ENCODE measurements at places on chromosomes 1 and 21.

- DNase-seq, result no peak
Observed at GRCh38 chr1:210236386-210236839, 3.8 kb downstream of the SERTAD4 start.

DNA sequence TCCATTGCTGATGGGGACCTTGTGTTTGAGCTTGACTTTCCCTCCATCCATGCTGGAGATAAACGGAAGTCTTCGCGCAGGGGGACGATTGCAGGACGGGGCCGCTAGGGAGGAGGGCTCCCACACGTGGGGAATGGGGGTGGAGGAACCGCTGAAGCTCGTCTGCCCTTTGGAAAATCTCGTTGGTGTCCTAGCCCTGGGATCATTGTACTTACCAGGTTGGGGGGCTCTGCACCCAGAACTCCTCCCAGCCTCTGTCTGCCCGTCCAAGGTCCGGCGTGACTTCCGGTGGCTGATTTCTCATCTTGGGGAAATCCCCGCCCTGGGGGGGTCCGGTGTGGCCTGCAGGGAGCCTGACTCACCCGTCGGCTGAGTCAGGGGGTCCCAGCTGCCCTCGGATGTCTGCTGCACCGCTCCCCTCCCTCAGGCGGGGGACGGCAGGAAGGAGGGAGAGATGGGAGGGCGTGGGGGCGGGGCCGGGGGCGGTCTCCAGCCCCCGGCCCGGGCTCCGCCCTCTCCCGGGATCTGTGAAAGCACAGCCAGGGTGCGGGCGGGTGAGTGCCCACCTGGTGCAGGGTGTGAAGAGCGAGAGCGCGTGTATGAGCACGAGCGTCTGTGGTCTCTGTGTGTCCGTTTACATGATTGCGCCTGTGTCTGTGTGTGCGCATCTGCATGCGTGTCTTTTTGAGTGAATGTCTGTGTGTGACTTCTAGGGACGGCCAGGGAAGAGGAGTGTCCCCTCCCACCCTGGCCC lies 35.8 kb downstream of the PIK3CD start:
- no peak for DNase-seq

- no peak for DNase-seq
Observed at GRCh38 chr1:111190931-111191451, 9.5 kb downstream of the DENND2D start.

GRCh38 chr1:38953433-38953860 lies 11.8 kb upstream of the RHBDL2 start:
- no peak for DNase-seq

DNA sequence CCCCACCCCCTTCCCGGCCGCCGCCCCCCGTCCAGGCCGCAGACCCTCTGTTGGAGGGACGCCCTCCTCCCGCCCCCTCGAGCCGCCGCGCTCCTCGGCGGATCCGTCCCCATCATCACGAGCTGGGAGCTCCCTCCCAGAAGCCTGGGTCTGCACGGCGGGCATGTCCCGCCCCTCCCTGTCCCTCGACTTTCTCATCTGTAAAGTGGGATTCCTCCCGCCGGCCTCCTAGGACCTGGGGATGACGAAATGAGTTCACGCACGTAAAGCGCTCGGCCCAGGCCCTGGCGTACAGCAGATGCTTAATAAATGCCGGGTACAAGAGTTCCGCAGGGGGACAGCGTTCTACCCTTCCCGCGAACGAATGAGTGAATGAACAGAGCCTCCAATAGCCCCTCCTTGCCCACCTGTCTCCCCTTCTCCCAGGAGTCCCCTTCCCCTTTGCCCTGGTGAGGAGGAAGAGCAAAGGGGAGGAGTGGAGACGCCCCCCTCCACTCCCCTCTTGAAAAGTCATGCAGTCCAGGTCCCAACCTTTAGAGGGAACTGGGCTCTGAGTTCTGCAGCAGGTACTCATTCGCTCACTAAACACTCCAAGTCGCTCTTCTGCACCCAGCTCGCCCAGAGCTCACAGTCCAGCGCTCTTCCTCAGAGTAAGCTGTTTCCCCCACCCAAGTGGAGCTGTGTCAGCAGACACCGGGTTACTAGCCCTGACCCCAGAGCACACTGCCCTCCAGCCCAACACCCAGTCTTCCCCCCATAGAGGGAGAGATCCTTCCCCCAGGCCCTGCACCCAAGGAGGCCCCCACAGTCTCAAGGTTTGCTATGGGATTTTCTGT lies 16.8 kb downstream of the RAP1GAP start:
- DNase-seq, result no peak

DNA sequence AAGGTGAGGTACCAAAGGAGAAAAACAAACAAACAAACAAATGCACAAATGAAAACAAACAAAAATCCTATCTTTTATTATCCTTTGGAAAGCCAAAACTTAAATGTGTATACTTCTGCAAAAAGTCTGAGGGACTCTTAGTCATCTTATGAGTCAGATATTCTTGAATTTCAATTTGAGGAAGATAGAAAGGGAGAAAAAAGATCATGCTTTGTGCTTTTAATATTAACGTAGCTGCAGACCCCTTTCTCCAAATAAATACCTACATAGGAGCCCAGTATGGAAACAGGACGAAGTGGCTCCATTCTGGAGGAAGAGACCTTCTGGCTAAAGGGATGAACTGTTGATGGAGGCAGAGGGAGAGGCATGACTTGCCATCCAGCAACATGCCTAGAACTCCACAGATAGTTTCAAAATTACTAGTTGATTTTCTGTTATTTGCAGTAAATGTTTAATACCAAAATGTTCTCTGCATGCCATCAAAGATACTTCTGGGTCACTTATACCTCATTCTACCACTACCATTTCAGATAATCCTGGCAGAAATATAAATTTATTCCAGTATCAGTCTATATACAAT lies 25.4 kb downstream of the NUP210L start:
- no peak for DNase-seq

GRCh38 chr1:179287946-179288345 lies 5.7 kb upstream of the SOAT1 start:
- DNase-seq, result no peak

DNA sequence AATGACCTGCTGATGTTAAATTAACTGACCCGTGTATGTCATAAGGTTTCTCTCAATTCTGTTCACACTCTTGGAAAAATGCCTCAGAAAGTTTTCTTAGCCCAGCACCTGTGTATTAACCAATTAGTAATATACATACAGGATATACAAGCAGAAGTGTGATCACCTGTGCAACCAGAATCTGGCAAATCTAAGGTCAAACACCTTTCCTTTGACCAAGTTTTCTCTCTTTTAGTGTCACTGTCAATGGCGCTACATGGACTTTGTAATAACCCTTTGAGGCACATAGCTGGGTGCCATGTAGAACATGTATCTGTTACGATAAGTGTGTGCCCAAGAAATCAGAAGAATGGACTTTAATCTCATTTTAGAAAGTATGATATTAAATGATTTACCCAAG lies 1.1 kb downstream of the NCSTN start:
- DNase-seq, result no peak

- DNase-seq, result no peak
Observed at GRCh38 chr1:155104605-155105534, 22.8 kb upstream of the EFNA1 start.

DNA sequence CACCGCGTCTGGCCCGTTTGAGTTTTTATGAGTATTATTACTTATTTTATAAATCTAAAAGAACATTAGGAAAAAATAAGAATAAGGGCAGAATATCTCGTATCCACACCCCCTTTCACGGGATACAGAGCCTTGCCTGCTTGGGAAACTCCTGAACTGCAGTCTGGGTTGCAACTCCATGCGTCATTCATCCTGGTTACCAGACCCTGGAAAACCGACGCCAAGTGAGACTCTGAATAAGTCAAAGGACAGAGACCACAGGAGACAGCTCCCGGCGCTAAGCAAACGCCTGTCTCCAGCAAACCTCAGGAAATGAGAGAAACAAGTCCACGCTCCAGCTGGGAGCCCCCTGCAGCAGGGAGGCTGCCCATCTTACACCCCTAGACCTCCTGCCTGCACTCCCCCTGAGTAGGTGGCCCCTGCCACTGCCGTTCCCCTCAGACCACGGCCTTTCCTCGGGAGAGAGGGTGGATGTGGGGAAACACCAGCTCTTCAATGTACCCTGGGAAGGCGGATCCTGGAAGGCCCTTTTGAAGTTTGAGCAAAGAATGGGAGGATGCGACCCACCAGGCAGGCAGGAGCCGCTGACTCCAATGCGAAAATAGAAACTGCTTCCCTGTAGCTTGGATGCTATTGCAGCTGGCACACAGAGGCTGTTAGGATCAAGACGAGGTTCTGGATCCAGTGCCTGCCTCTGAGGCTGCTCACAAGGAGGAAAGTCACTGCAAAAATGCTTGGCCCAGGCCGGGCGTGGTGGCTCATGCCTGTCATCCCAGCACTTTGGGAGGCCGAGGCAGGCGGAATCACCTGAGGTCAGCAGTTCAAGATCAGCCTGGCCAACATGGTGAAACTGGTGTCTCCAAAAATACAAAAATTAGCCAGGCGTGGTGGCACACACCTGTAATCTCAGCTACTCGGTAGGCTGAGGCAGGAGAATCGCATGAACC lies 37.7 kb upstream of the GPR157 start:
- DNase-seq, result no peak

- no peak for DNase-seq
Observed at GRCh38 chr1:115781343-115781742, 12.8 kb upstream of the CASQ2 start.

DNA sequence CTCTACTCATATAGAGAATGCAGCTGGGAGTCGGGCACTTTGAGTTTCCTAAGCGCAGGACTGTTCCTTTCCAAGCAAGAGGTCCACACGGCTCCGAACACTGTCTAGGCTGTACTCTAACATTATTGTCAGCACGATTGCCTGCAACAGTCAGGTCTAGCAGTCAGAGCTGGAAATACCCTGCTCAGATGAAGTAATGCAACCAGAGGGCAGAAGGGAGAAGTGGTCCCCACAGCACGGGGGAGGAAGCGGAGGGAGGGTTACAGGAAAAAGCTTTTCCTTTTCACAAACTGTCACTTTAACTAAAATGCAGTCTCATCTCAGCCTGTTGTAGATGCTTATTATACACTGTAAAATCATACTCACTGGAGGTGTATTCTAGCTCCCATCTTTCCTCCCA lies 98.9 kb upstream of the SLC44A3 start:
- no peak for DNase-seq

DNA sequence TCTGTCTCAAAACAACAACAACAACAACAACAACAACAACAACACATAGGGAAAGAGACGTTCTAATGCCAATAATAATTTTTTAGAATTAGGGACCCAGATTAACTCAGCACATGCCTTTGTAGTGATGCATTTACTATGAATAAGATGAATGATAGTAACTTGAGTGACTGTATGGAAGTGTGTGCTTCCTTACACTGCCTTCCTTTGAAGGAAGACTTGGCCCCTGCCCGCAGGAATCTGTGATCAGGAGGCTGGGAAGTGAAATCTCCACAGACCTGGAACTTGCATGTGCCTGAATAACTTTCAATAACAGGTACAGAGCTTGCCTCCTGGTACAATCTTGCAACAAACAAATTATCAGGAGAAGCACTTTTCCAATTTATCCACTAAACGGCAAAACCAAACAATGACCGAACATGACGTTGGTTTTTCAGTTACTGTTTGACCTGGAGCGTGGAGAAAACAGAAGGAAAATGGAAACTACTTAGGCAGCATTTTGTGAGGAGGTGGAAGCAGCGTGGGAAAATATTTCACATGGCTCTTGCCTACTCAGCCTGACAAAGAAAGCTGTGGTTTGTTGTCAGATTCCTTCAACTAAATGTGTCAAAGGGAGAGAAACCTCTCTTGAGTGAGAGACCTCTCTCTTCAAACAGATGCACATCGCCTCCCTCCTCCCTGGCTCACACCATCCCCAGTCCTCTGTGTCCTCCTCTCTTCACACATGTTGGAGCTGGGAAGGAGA lies 10.1 kb upstream of the ABCA4 start:
- no peak for DNase-seq

GRCh38 chr1:224825525-224826000 lies 103.9 kb upstream of the DNAH14 start:
- no peak for DNase-seq

GRCh38 chr1:42439940-42440339 lies 15.9 kb downstream of the ZMYND12 start:
- DNase-seq, result no peak

DNA sequence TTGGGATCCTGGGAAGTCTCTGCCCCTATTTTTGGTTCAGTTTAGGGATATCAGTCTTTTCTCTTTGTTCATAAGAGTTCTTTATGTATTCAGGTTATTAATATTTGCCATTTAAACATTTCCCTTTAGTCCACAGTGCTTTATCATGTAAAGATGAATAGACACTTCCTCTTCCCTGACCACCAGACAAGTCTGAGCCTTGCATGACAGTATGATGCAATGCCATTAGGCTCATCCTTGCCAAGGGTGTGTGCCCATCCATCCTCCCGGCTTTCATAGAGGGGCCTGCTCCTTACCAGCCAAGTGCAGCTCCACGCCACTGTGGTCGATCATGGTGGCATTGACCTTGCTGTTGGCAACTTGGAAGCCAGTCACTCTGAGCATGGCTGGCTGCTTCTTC lies 52.1 kb downstream of the ZSCAN20 start:
- DNase-seq, result no peak

DNA sequence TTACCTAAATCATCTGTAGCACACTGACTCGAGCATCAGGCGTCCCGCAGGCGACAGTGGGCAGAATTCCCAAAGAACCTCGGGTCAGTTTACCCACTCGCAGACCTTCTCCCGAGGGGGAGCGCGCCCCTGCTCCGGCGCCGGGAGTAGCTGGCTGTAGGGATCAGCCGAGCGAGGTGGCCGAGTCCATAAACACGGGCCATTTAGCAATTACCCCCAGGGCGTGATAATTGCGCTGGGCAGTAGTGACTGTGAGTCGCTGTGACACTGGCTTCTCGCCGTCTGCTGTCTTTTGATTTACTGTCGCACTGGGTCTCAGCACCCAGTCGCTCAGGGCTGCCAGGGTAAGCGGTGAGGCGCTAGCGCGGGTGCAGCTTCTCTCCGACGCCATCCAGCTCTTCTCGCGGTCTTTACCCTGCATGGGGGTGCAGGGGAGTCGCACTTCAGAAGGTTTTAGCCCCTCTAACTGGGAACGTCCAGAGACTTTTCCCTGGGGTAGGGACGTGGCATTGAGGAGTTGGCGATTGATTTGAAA lies 16.2 kb downstream of the HLX start:
- no peak for DNase-seq

GRCh38 chr1:110879758-110880606 lies 7.0 kb downstream of the CD53 start:
- DNase-seq, result no peak

DNA sequence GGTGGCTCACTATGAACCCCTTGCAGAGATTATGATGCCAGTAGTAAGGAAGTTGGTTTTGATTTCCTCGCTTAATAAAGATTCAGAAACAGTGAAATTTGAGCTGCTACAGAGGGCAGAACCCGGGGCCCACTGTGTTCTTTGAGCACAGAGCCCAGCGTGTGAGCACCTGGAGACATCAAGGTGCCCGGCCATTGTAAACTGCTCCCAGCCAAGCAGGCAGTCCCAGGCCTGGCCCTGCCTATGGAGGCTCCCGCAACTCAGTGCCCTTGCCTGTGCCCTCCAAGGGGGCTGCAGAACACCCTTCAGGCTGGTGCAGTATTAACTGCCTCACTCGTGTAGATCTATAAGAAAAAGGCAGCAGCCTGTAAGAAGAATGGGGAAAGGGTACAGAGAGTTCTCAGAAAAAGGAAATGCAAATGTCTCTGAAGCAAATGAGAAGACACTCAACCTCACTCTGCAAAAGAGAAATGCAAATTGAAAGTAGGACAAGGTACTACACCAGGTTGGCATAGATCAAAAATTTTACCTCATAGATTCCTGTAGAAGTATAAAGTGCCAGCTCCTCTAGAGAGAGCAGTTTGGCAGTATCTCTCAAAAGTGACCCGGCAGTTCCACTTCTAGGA lies 323.7 kb downstream of the HHAT start:
- DNase-seq, result no peak

Measured in HCT116 (cell line).